Breast epithelium (tissue), 4 donors: ENCODE measurements at places on chromosomes 1 and 21.

GRCh38 chr21:39097335-39097861 is 85.9 kb downstream of the PSMG1 start:
- no peak overlapping the region for H3K27ac ChIP-seq
- no peaks in the 10 kb centered on the region for H3K27me3 ChIP-seq
- no peaks in the 10 kb centered on the region for H3K4me1 ChIP-seq

GRCh38 chr1:44835738-44836675 is 7.0 kb downstream of the PTCH2 start:
- peak; percentile 69 for DNase-seq
- H3K36me3 ChIP-seq: no peaks in the 10 kb centered on the region
- no peak overlapping the region for H3K4me3 ChIP-seq
- H3K4me1 ChIP-seq: no peaks in the 10 kb centered on the region

- H3K27me3 ChIP-seq: no peaks in the 10 kb centered on the region
- no peaks in the 10 kb centered on the region for H3K36me3 ChIP-seq
- DNase-seq: no peak
Measured at GRCh38 chr1:201260648-201261311, 22.5 kb upstream of the PKP1 start.

DNA sequence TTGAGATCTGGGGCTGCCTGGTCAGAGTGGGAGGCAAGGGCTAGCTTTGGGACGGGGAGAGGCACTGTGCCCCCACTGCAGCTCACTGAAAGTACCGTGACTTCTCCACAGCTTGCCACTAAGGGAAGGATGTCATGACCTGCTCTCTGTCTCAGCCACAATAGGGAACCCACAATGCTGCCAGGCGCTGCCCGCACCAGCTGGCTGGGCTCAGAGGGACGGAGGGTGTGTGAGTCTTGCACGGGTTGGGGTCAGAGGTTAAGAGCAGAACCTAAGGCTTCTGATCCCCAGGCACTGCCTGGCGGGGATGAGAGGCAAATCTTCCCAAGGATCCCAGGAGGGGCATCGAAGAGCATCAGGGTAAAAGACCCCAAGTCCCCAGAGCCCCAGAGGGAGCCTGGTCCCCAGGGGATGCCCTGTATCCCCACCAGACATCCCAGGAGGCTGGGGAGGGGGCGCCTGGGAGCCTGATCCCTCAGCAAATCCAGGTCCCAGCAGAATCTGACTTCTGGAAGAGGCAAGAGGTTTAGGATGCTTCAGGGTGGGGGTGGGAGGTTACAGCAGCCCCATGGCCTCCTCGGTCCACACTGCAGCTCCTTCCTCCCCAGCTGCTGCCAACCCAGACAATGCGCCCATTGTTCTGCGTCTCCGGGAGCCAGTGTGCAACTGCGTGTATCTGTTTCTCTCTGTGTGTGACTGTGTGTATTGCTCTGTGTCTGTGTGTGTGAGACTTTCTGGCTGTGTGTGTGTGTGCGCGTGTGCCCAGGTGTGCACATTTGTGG is 2.0 kb upstream of the MARCKSL1 start:
- H3K4me3 ChIP-seq: no peak overlapping the region
- H3K36me3 ChIP-seq: no peaks in the 10 kb centered on the region
- no peaks in the 10 kb centered on the region for H3K27me3 ChIP-seq
- peak overlapping the region; percentile 84 for H3K27ac ChIP-seq
- no peak for DNase-seq

DNA sequence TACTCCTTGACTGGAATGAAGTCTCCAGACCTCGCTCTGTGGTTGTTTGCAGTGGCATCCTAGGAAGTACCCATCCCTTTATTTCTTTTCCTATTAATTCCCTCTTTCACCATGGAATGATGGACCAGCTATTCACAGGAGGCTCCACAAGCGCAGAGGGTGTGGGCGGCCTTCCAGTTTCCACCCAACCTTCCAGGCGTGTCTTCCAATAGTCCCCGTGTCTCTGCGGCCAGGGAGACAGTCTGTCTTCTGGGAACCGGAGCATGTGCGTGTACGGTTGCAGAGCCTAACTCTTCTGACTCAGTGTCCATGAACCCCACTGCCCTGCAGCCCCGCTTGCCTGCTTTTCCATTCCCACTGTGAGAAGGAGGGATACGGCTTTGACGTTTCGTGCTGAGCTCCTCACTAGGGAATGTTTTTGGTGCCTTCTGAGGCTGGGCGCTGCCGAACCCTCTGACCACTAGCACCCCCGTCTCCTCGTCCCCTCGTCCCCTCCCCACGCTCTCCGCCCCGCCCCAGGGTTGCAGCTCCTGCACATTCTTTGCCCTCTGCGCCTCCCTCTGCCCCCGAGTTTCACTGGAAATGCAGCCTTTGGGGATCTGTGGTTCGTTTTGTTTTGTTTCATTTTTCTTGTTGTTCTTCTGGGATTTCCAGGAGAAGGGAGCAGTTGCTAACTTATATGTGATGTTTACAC is 26.3 kb upstream of the FAM3B start:
- H3K27ac ChIP-seq: no peak overlapping the region
- no peak for DNase-seq
- H3K27me3 ChIP-seq: no peaks in the 10 kb centered on the region
- H3K4me3 ChIP-seq: peak overlapping the region; percentile 12
- H3K4me1 ChIP-seq: no peaks in the 10 kb centered on the region

DNA sequence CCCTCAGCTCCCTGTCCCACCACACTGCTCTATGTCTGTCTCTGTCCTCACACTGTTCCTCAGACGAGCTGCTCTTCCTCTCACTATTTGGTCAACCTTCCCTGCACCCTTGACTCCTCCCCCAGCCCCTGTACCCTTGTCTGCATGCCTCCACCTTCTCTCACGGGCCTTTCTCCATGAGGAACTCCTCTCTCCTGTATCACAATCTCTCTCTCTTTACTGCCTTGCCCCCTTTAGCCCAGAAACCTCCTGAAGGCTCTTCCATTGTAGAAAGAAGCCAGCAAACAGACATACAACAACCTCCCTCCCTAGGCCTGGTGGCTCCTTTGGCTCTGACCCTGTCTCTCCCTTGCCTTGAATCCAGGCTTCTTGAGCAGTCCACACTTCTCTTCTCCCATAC is 251.6 kb upstream of the CSF3R start:
- no peaks in the 10 kb centered on the region for H3K27me3 ChIP-seq
- no peak overlapping the region for H3K4me3 ChIP-seq
- no peaks in the 10 kb centered on the region for H3K36me3 ChIP-seq
- DNase-seq: no peak
- H3K4me1 ChIP-seq: no peaks in the 10 kb centered on the region

- H3K36me3 ChIP-seq: no peaks in the 10 kb centered on the region
- H3K27ac ChIP-seq: peak overlapping the region; percentile 52
- no peak overlapping the region for H3K4me3 ChIP-seq
- peak; percentile 93 for DNase-seq
- H3K4me1 ChIP-seq: peaks cover 7% of the 10 kb centered on the region
- no peaks in the 10 kb centered on the region for H3K27me3 ChIP-seq
Measured at GRCh38 chr1:107936498-107937481, 28.2 kb downstream of the VAV3 start.

- no peak for DNase-seq
- H3K27ac ChIP-seq: peak within 1 kb of the TSS; percentile 87
- peaks cover 6% of the 10 kb centered on the region for H3K4me1 ChIP-seq
Measured at GRCh38 chr21:41953831-41954653, at the start of gene C2CD2. Gene C2CD2, minus strand, starts transcription at chr21:41954018. Its CDS starts 370 bp downstream, at chr21:41953648.

DNA sequence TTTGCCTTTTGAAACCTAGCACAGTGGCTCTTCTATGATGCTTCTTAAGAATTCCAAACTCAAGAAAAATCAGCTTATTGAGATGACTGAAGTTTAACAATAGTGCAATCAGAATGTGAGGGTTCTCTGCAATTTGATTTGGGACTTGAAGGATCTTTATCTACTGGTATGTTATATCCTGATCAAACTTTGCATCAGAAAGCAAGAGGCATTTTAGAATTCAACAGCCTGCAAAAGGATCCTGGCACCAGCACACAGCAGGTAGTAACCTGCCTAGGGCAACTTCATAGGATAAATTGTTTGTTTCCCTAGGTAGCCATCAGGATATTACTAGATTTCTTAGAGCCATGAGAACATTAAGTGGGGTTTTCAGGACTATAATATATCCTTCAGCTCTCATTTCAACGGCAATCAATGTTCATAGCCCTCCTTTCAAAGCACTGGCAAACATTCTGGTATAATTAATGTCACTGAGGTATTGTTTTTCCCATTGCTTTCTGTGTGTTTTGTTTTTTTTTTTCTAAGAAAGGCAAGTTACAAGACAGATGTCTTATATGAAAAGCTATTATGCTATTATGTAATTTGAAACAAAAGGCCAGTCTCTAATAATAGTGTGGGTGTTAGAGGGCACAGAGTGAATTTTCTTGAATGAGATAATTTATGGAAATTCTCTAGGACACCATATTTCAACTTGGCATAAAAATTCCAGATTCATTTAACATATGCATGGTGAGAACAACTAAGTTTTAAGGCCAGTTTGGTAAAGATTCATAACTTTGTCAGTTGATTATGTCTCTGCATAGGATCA is 34.5 kb downstream of the NTNG1 start:
- no peak overlapping the region for H3K27ac ChIP-seq
- H3K36me3 ChIP-seq: no peaks in the 10 kb centered on the region
- H3K4me3 ChIP-seq: no peak overlapping the region
- H3K27me3 ChIP-seq: no peaks in the 10 kb centered on the region
- no peak for DNase-seq
- H3K4me1 ChIP-seq: no peaks in the 10 kb centered on the region

DNA sequence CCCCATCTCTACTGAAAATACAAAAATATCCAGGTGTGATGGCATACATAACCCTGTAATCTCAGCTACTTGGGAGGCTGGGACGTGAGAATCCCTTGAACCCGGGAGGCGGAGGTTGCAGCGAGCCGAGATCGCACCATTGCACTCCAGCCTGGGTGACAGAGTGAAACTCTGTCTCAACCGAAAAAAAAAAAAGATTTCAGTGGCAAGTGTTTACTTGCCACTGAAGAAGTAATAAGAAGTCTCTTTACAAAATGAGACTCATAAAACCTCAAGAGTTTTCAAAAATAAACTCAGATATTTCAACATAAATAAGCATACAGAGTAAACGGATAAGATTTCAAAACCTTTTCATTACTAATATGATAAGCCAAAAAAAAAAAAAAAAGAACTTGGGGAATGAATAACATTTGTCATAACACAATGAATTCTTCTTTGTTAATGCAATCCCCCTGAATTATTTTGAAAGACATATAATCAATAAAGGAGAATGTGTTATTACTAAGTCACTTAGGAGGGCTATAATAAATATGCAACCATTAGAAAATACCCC is 34.2 kb upstream of the EXO1 start:
- no peak for DNase-seq
- no peaks in the 10 kb centered on the region for H3K27me3 ChIP-seq
- no peak overlapping the region for H3K4me3 ChIP-seq

- no peak for DNase-seq
- H3K27me3 ChIP-seq: peaks cover 4% of the 10 kb centered on the region
- no peaks in the 10 kb centered on the region for H3K36me3 ChIP-seq
- H3K4me1 ChIP-seq: no peaks in the 10 kb centered on the region
Measured at GRCh38 chr21:44513389-44514217, 26.4 kb downstream of the KRTAP10-1 start.

- H3K27me3 ChIP-seq: no peaks in the 10 kb centered on the region
- H3K36me3 ChIP-seq: no peaks in the 10 kb centered on the region
- no peak overlapping the region for H3K4me3 ChIP-seq
- DNase-seq: no peak
- H3K4me1 ChIP-seq: no peaks in the 10 kb centered on the region
Measured at GRCh38 chr1:163422738-163423404, 101.1 kb downstream of the NUF2 start.

DNA sequence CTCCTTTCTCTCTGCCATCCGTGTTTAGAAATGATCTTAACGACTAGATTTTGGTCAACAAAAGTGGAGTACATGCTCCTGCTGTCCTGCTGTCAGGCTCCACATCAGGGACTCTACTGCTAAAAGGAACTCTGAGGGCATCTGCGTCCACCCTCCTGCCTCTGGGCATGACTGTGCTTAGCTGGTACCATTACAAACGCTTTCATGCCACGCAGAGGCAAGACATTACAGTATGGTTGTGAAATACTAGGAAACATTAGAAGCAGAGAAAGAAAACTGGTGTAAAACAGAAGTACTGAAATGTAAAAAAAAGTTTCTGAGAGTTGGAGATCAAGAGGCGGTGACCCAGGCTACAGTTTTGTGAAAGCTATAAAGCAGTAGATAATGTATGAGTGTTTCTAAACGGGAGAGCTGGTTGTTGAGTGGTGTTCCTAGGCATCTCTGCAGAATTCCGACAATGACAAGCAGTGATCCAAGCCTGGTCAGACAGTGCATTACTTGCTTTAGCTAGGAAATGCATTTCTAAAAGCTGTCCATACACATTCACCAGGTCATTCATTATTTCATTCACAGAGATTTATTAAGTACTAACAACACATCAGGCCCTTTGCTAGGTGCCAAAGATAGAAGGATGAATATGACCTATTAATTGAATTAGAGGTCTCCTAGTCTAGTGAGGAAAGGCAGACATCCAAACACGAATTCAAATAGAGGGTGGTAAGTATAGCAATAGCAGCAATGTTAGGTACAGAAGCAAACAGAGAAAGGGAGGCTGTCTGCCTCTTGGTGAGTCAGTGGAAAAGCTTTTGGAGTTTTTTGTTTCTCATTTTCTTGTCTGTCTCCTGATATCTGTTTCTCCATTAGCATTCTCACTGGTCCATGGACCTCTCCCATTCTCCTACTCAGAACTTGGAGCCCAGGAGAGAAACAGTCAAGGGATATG is 401.9 kb downstream of the LMO4 start:
- H3K36me3 ChIP-seq: no peaks in the 10 kb centered on the region
- H3K27me3 ChIP-seq: no peaks in the 10 kb centered on the region
- no peak overlapping the region for H3K4me3 ChIP-seq
- no peaks in the 10 kb centered on the region for H3K4me1 ChIP-seq
- no peak overlapping the region for H3K27ac ChIP-seq

GRCh38 chr1:19643602-19644394 is at the start of gene NBL1:
Gene NBL1, plus strand, starts transcription at chr1:19644311. Its CDS starts 10,720 bp downstream, at chr1:19655031.
- peak within 1 kb of the TSS; percentile 98 for H3K27ac ChIP-seq
- no peaks in the 10 kb centered on the region for H3K27me3 ChIP-seq
- H3K4me1 ChIP-seq: peaks cover 6% of the 10 kb centered on the region
- peak; percentile 56 for DNase-seq

- peak; percentile 45 for DNase-seq
- peak overlapping the region; percentile 83 for H3K4me3 ChIP-seq
- H3K4me1 ChIP-seq: peaks cover 7% of the 10 kb centered on the region
- H3K27ac ChIP-seq: peak overlapping the region; percentile 96
- H3K27me3 ChIP-seq: no peaks in the 10 kb centered on the region
Measured at GRCh38 chr1:84505493-84506001, 639 bp upstream of the SPATA1 start.
